Fibroblast of the conjunctiva (primary cell): ENCODE measurements at places on chromosomes 7 and 10.

DNA sequence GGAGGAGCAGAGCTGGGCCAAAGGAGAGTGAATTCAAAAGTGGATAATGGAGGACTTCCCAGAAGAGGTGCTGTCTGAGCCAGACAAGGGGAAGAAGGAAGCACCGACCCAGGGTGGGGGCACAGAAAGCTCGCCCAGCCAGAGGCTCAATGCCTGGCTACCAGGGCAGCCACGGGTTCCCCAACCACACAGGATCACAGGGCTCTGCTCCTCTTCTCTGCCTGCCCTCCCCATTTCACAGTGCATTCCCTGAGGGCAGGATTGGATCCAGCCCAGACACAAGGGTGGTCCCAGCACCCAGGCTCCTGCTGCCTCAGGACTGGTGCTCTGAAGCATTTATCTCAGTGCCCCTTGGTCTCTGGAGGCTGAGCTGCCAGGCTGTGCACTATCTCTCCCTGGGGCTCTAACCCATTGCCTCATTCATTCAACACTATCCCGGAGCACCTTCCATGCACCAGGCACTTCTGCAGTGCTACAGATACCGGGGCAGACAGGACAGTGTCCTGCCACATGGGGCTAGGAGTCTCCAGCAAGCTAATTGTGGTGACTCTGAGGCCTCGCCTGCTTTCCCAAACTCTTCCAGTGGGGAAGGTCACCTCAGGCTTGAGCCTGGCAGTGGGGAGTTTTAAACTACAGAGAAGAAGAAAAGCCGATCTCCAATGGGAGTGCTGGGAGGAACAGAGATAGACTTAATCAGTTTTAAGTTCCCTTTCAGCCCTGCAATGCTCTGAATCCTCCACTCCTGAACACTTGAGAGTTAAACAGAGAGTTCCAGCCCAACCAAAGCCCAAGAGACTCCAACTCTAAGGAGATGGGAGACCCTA lies 201.8 kb upstream of the ZMIZ1 start:
- no peak for DNase-seq

GRCh38 chr10:74624501-74624900 lies 201.9 kb upstream of the KAT6B start:
- no peak for DNase-seq

DNA sequence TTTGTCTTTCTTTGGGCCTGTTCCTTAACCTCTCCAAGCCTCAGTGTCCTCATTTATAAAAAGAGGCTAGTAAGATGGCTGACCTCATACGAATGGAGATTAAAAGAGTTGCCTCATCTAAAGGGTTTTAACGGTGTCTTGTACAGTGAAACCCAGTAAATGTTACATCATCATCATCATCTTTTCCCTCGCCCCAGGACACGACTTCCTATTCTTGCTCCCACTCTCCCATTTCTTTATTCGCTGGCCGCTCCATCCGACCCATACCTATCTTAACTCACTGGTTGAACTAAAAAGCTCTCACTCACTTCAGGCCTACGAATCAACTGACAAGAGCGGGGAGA lies 554 bp downstream of the FRA10AC1 start:
- DNase-seq, result peak; percentile 28

DNA sequence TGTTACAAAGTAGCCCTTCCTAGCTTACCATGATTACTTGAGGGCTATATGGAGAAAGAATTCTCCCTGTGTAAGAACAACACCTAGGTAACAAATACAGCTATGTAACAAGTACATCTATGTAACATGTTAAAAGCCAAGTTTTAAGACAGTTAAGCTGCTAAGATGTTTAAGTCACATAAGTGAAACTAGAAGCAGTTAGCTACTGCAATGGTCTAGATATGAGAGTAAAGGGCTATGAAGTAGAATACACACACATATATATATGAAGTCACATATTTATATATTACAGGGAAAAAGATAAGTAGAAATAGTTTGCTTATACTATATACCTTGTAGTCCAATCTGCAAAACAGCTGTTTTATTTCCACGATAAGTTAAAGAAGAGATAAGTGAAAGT lies 14.4 kb downstream of the POT1 start:
- DNase-seq, result no peak

- no peak for DNase-seq
Measured at GRCh38 chr10:68218786-68219185, 13.1 kb downstream of the ATOH7 start.

- peak; percentile 81 for DNase-seq
Measured at GRCh38 chr7:121313793-121314676, 14.8 kb upstream of the WNT16 start.

DNA sequence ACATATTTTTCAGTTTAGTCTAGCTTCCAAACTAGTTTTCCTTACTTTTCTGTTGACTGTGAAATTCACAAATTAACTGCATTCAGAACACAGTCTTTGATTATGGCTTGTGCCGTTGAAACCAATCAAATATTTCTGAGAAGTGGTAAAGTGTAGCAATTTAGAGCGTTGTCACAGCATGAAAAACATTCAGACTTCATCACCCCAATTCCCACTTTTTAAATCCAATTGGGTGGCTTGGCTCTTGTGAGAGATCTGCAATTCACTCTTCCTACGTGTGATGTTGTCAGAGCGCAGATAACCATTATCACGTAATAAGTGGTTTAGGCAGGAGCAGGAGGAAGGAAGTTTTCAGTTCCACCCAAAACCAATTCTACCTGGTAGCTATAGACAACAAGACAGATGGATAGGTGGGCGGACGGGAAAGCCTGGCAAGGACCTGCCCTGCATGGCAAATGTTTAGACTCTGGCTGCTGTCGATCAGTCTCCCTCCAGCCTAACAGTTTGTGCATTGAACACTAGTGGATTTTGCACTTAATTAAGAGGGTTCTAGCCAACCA lies 8.9 kb downstream of the COBL start:
- no peak for DNase-seq
